Osteocyte (in vitro differentiated cells): ENCODE measurements at places on chromosomes 4 and X. TPM values are rescaled to one million over a fixed set of nuclear protein-coding genes. Genes with fewer than 3 reads are reported as not detected.

The SYP gene
- 1.5 and 2.3 TPM in 2 replicates for total RNA-seq

DNA sequence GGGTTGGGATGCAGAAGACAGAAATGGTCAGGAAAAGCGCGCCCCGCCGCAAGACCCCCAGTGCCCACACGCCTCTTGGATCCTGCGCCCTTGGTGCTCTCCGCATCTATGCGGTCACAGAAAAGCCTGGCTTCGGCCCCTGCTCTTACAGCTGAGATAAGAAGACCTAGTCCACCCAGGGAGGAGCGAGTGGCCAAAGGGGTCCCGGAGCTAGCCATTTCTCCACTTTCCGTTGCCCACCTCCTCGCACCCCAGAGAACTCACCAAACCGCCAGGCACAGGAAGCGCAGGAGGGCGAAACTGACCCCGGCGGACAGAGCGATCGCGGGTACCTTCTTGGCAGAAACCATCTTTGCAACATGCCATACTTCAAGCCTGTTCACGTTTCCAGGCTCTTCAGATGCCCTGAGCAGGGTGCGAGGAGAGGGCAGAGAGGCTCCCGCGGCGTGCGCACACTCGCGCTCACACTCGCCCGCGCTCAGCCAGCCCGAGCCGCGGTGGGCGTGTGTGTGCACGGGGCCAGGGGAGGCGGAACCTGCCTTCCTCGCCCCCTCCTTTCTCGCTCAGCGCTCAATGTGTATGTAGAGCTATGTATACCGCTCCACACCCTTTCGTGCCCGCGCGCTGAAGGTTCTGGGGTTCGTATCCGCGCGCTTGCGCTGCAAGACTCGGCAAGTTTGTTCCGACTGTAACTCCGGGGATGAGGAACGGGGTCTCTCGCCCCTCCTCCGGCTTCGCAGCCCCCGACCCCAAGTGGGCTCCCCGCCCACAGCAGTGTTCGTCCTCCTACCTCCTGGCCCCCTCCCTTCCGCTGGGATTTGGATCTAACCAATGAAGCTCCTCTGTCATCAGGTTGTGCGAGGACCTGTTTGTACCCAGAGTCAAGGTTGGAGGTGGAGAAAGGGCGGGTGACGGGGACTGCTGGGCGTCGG, at the start of gene GABRA4:
Gene GABRA4 (minus strand): TSS at position 507 of the 932 bp plus-strand sequence. CDS start 157 bp downstream, at position 350.
- no peaks in the 10 kb centered on the region for H3K36me3 ChIP-seq
- peaks cover 74% of the 10 kb centered on the region for H3K27me3 ChIP-seq
- H3K4me1 ChIP-seq, result peaks cover 12% of the 10 kb centered on the region
- no peak for DNase-seq
- H3K4me3 ChIP-seq, result peak within 1 kb of the TSS; percentile 62
- no peak within 1 kb of the TSS for H3K27ac ChIP-seq

The MFAP3L gene
- total RNA-seq, result 2.1 and 2.5 TPM in 2 replicates

The SLC9B1 gene
- 1.0 and 1.8 TPM in 2 replicates for total RNA-seq

- no peaks in the 10 kb centered on the region for H3K27me3 ChIP-seq
- H3K4me1 ChIP-seq, result peaks cover 8% of the 10 kb centered on the region
- H3K4me3 ChIP-seq, result no peak overlapping the region
- DNase-seq, result no peak
- no peaks in the 10 kb centered on the region for H3K36me3 ChIP-seq
- H3K27ac ChIP-seq, result no peak overlapping the region
Observed at GRCh38 chr4:135840781-135841180, 1639.2 kb upstream of the PABPC4L start.

DNA sequence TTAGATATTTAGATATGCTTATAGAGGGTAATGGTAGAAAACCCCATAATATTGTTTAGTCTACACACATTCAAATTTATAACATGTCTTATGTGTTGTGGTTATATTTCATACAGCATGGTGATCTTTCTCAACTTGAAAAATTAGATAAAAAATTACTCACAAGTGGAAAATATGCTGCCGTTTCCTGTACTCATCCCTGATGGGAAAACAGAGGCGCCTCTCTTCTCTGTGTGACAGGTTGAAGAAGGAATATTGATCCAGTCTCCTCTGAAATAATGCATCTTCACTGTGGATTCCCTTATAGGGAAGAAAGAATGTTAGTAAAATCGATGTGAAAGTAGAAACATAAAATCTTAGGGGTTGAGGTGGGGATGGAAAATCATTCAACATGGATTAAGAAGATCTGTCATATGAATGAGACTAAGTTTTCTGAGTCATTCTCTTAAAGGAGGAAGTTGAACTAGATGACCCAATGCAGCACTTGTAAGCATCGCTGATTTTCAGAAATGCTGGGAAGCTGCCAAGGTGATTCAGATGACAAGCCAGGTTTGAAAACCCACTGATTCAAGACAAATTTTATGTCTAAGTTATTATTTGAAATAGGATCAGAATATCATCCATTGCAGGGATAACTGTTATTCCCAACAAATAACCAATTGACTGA, 70.7 kb downstream of the ANKRD50 start:
- no peak overlapping the region for H3K4me3 ChIP-seq
- H3K27ac ChIP-seq, result no peak overlapping the region
- no peak for DNase-seq
- H3K36me3 ChIP-seq, result peaks cover 28% of the 10 kb centered on the region
- no peaks in the 10 kb centered on the region for H3K27me3 ChIP-seq
